Vagina (tissue), 2 donors: ENCODE measurements at places on chromosomes 12 and 14. TPM values are rescaled to one million over a fixed set of nuclear protein-coding genes. Genes with fewer than 3 reads are reported as not detected.

REM2 gene
- total RNA-seq: 3.9 TPM

GRCh38 chr14:68853749-68854148 lies 60.9 kb upstream of the ZFP36L1 start:
- H3K27me3 ChIP-seq: no peaks in the 10 kb centered on the region
- H3K4me3 ChIP-seq: no peak overlapping the region
- H3K36me3 ChIP-seq: no peaks in the 10 kb centered on the region
- no peak for DNase-seq
- no peak overlapping the region for H3K27ac ChIP-seq
- no peaks in the 10 kb centered on the region for H3K4me1 ChIP-seq

- no peaks in the 10 kb centered on the region for H3K36me3 ChIP-seq
- H3K27me3 ChIP-seq: no peaks in the 10 kb centered on the region
- DNase-seq: no peak
Measured at GRCh38 chr12:62802984-62803383, 132.0 kb downstream of the PPM1H start.

MRPL52 gene
- total RNA-seq: 68.0 TPM

- no peaks in the 10 kb centered on the region for H3K27me3 ChIP-seq
- DNase-seq: no peak
- no peak overlapping the region for H3K4me3 ChIP-seq
- no peaks in the 10 kb centered on the region for H3K4me1 ChIP-seq
- no peaks in the 10 kb centered on the region for H3K36me3 ChIP-seq
Measured at GRCh38 chr12:18932211-18932610, 194.3 kb downstream of the CAPZA3 start.

DNA sequence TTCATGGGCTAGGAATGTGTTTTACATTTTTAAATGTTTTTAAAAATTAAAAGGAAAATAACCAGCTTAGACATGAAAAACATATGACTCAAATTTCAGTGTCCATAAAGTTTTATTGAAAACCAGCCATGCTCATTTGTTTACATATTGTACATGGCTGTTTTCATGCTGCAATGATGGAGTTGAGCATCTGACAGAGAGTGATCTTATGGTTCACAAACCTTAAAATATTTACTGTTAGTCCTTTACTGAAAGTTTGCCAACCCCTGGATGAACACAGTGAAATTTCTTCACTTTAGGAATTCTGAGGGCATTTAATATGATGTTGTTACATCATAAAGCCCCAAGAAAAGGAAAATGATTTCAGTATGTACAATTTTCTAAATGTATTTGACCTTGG lies 16.1 kb downstream of the RASSF9 start:
- no peak for DNase-seq
- no peak overlapping the region for H3K4me3 ChIP-seq

PROX2 gene
- not detected for total RNA-seq

- no peak for DNase-seq
- no peak overlapping the region for H3K4me3 ChIP-seq
- H3K36me3 ChIP-seq: no peaks in the 10 kb centered on the region
- no peaks in the 10 kb centered on the region for H3K27me3 ChIP-seq
- no peak overlapping the region for H3K27ac ChIP-seq
- H3K4me1 ChIP-seq: no peaks in the 10 kb centered on the region
Measured at GRCh38 chr12:78641837-78642423, 222.6 kb upstream of the SYT1 start.

DNA sequence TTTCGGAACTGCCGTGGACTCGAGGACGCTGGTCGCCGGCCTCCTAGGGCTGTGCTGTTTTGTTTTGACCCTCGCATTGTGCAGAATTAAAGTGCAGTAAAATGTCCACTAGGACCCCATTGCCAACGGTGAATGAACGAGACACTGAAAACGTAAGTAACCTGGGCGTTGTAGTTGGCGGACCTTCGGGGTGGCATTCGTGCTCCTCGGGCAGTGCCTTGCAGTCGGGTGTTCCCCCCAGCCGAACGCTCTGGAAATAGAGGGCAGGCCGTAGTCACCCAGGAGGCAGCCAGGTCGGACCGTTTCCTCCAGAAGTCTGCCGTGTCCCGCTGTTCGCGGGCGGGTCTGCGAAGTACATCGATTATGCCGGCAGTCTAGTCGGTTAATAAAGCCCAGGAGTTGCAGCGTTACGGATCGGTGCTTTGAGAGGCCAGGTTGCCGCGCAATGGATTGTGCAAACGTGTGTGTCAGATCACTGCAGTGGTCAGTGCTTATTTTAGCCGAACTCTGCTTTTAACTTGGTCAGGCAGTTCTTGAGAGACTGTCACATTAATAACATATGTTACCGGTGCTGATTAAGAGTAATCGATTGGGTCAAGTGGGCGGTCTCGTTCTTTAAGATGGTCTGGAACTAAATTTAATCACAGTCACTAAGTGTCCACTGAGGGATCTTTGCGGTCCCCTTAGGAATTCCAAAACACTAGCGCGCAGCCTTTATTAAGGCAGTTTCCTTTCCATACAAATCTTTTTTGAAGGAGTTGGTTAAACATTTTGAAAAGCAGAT lies 906 bp downstream of the MARK3 start:
- peak overlapping the region; percentile 79 for H3K4me3 ChIP-seq
- DNase-seq: no peak
- H3K36me3 ChIP-seq: no peaks in the 10 kb centered on the region
- H3K27me3 ChIP-seq: no peaks in the 10 kb centered on the region
- peak overlapping the region; percentile 98 for H3K27ac ChIP-seq
- peaks cover 43% of the 10 kb centered on the region for H3K4me1 ChIP-seq

GRCh38 chr14:68137704-68138619 lies 318.4 kb downstream of the RAD51B start:
- DNase-seq: no peak
- H3K27me3 ChIP-seq: no peaks in the 10 kb centered on the region
- no peaks in the 10 kb centered on the region for H3K36me3 ChIP-seq
- peaks cover 57% of the 10 kb centered on the region for H3K4me1 ChIP-seq
- H3K4me3 ChIP-seq: no peak overlapping the region

- H3K4me3 ChIP-seq: no peak overlapping the region
- H3K27ac ChIP-seq: no peak overlapping the region
- H3K4me1 ChIP-seq: peaks cover 31% of the 10 kb centered on the region
- H3K36me3 ChIP-seq: no peaks in the 10 kb centered on the region
- H3K27me3 ChIP-seq: no peaks in the 10 kb centered on the region
Measured at GRCh38 chr12:112307317-112308011, 74.8 kb downstream of the HECTD4 start.

SLC10A1 gene
- not detected for total RNA-seq

- no peaks in the 10 kb centered on the region for H3K4me1 ChIP-seq
- H3K36me3 ChIP-seq: no peaks in the 10 kb centered on the region
- no peak overlapping the region for H3K27ac ChIP-seq
- no peak overlapping the region for H3K4me3 ChIP-seq
- no peaks in the 10 kb centered on the region for H3K27me3 ChIP-seq
Measured at GRCh38 chr14:23538785-23539184, 12.8 kb downstream of the ZFHX2 start.

CALM1 gene
- total RNA-seq: 260 TPM

RNASE3 gene
- total RNA-seq: not detected

DNA sequence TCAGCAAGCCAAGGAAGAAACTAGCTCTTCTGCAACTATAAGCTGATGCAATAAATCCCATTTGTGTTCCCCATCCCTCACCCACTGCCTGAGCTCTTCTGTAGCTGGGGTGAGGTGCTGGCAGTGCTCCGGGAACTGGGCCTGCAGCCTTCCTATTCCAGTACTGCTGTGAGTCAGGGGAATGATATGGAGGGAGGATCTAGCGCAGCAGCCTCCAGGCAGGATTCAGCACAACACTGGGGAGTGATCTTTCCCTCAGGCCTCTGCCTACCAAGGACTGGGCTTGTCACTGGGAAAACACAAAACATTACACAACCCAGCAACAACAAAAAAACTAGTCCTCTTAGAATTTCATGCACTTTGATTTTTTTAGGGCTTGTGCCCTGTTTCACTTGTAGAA lies 58.7 kb downstream of the ST8SIA1 start:
- peak overlapping the region; percentile 2 for H3K4me3 ChIP-seq
- peak overlapping the region; percentile 83 for H3K27ac ChIP-seq
- no peaks in the 10 kb centered on the region for H3K36me3 ChIP-seq

DNA sequence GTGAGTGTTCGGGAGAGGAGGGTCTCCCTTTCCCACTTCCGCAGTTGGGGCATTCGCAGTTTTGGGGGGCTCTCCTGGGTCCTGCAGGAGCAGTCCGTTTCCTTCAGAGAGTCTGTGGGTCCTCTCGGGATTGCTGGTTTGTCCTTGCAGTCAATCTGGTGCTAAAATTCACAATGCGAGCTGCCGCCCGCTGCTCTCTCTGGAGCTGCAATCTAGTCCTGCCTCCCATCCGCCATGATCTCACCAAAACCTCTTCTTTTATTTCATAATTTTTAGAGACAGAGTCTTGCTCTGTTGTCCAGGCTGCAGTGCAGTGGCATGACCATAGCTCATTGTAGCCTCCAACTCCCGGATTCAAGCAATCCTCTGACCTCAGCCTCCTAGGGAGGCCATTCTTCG lies 22.5 kb downstream of the RNFT2 start:
- no peaks in the 10 kb centered on the region for H3K27me3 ChIP-seq
- no peak overlapping the region for H3K27ac ChIP-seq
- no peaks in the 10 kb centered on the region for H3K4me1 ChIP-seq
- no peak overlapping the region for H3K4me3 ChIP-seq

GRCh38 chr14:34895277-34895676 lies 20.1 kb upstream of the BAZ1A start:
- H3K36me3 ChIP-seq: no peaks in the 10 kb centered on the region
- H3K4me1 ChIP-seq: no peaks in the 10 kb centered on the region
- no peaks in the 10 kb centered on the region for H3K27me3 ChIP-seq
- DNase-seq: no peak
- no peak overlapping the region for H3K4me3 ChIP-seq

- H3K27ac ChIP-seq: no peak overlapping the region
- no peaks in the 10 kb centered on the region for H3K27me3 ChIP-seq
- peaks cover 38% of the 10 kb centered on the region for H3K4me1 ChIP-seq
- H3K4me3 ChIP-seq: no peak overlapping the region
Measured at GRCh38 chr12:116918464-116918863, 7.7 kb downstream of the FBXW8 start.

DNA sequence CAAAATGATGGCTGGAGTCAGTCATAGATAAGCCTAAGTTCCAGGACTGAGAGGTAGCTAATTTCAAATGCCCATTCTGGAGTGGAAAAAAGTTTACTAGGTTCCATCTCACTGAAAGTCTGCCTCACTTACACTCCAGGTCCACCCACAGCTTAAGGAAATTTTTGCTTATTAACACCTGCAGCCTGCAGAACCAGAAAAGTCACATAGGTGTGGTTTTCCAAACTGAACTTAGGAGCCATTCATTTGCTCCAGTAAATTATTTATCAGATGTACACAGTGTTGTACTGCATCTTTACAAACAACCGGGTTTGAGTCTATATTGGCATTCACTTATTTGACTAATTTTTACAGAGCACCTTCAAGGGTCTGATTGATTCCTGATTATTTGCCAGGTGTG lies 157.4 kb upstream of the ARID2 start:
- no peaks in the 10 kb centered on the region for H3K27me3 ChIP-seq
- no peak for DNase-seq
- no peak overlapping the region for H3K27ac ChIP-seq
- H3K4me1 ChIP-seq: no peaks in the 10 kb centered on the region
- no peak overlapping the region for H3K4me3 ChIP-seq

- no peak overlapping the region for H3K27ac ChIP-seq
- no peaks in the 10 kb centered on the region for H3K36me3 ChIP-seq
- H3K27me3 ChIP-seq: no peaks in the 10 kb centered on the region
- H3K4me1 ChIP-seq: no peaks in the 10 kb centered on the region
Measured at GRCh38 chr12:68970951-68971350, 38.0 kb upstream of the CPM start.

DNA sequence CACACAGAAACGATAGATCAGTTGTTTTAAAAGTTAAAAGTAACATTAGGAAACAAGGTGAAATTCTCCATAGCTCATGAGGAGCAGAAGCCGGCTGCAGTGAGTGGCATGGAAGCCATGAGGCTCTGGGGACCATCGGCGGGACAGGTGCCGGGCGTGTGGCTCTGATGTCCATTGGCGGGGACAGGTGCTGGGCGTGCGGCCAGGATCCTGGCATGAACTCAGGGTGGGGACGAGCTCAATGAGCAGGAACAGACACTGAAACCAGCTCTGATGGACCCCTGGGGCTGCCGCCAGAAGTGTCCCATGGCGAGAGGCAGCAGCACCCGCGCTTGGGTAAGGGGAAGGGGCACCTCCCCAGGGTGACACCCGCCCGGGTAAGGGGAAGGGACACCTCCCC lies 75.1 kb downstream of the NOC4L start:
- no peaks in the 10 kb centered on the region for H3K4me1 ChIP-seq
- no peak for DNase-seq
- H3K36me3 ChIP-seq: no peaks in the 10 kb centered on the region
- H3K4me3 ChIP-seq: no peak overlapping the region

- no peaks in the 10 kb centered on the region for H3K36me3 ChIP-seq
- H3K4me1 ChIP-seq: no peaks in the 10 kb centered on the region
- no peaks in the 10 kb centered on the region for H3K27me3 ChIP-seq
- DNase-seq: no peak
- no peak overlapping the region for H3K27ac ChIP-seq
Measured at GRCh38 chr12:131536337-131536736, 174.6 kb upstream of the SFSWAP start.

DNA sequence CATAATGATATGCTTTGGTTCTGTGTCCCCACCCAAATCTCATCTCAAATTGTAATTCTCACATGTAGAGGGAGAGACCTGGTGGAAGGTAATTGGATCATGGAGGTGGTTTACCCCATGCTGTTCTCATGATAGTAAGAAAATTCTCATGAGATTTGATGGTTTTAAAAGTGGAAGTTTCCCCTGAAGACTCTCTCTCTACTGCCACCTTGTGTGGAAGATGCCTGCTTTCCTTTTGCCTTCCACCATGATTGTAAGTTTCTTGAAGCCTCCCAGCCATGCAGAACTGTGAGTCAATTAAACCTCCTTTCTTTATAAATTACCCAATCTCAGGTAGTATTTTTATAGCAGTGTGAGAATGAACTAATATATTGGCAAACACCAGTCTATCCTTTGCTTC lies 260.4 kb upstream of the PPFIA2 start:
- no peaks in the 10 kb centered on the region for H3K4me1 ChIP-seq
- H3K4me3 ChIP-seq: no peak overlapping the region
- no peak for DNase-seq

GRCh38 chr14:20035449-20035848 lies 389 bp downstream of the OR4K13 start:
- H3K36me3 ChIP-seq: no peaks in the 10 kb centered on the region
- no peaks in the 10 kb centered on the region for H3K4me1 ChIP-seq
- no peak overlapping the region for H3K27ac ChIP-seq
- H3K27me3 ChIP-seq: no peaks in the 10 kb centered on the region

GRCh38 chr14:104767634-104767918 lies 14.6 kb downstream of the SIVA1 start:
- H3K27me3 ChIP-seq: no peaks in the 10 kb centered on the region
- no peak for DNase-seq
- H3K4me1 ChIP-seq: peaks cover 11% of the 10 kb centered on the region
- peaks cover 14% of the 10 kb centered on the region for H3K36me3 ChIP-seq
- no peak overlapping the region for H3K4me3 ChIP-seq
- H3K27ac ChIP-seq: no peak overlapping the region
